ENCODE measurements at places on chromosomes 7 and 10.

DNA sequence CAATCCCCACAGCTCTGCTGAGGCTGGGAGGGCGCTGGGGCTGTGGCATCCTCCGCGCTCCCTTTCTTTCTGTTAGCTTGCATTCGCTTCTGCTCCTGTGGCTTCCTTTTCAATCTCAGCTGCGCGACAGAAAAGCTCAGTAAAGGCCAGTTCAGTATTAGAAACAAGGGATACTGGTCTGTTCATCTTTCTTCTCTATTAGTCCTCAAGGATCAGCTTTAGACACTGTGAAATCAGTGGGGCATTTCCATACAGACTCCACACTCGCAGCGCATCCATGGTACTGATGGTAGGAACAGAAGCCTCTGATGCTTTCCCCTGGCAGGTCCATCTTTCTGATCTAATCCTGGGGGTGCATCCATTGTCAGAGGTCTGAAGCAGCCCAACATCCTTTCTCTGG lies 163.7 kb downstream of the LYZL1 start:
- DNase-seq = no peak

DNA sequence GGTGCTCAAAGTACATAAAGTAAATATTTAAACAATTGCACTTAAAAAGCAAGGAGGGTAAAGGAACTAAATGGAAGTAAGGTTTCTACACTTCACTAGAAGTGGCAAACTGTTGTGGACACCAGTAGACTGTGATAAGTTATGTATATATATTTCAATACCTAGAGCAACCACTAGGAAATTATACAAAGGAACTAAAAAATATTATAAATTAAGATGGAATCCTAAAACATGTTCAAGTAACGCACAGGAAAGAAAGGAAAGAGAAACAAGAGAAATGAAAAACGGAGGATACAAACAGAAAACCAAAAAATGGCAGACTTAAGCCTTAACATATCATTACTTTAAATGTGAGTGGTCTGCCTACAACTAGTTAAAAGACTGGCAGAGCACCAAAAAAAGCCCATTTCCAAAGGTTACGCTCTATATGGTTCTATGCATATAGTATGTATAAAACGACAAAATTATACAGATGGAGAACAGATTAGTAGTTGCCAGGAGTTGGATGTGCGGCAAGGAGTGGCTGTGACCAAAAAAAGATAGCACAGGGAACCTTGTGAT lies 19.0 kb downstream of the VPS41 start:
- DNase-seq = no peak

DNA sequence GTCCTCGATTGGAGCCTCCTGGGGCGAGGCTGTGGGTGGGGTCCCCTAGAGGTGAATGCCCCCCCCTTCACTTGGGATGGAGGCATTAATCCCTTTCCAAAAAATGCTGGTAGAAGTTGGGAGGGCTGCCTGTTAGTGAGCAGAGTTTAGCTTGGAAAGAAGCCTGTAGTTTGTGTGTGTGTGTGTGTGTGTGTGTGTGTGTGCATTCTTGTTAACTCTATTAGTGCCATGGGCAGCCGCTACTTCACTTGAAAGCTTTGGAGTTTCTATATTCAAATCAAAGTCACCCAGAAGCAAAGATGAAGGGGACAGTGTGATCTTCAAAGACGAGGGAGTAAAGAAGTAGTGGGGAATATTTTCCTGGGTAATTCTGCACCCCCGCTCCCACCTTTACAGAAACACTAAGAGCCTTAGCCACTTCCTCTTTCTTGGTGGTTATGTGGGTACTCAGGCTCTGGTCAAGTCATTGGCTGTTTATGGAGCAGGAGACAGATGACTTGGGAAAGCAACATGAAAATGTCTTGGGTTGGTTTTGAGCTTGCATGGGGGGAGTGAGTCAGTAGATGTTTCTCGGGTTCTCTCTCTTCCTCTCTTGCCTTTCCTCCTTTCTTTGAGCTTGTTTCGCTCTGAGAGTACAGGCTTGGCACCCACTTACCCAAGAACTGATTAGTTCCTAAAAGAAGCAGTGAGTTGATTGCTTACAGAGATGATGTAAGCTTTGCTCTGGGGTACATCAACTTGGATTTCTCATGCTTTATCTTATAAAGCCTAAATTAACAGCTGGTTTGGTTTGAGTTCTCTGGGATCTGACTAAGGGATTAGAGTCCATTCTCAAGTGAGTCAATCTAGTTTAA lies 35.9 kb downstream of the TCF7L2 start:
- DNase-seq = no peak

- no peak for DNase-seq
Measured at GRCh38 chr7:95396136-95397032, at the start of gene PON3. PON3 (minus strand) TSS chr7:95396375; CDS start chr7:95396350, 25 bp downstream.

GRCh38 chr7:115009139-115009538 lies 87.2 kb downstream of the MDFIC start:
- no peak for DNase-seq

GRCh38 chr7:87413029-87413428 lies 62.5 kb downstream of the ABCB4 start:
- DNase-seq = no peak

- no peak for DNase-seq
Measured at GRCh38 chr7:100570954-100571828, 2.5 kb downstream of the SAP25 start.

DNA sequence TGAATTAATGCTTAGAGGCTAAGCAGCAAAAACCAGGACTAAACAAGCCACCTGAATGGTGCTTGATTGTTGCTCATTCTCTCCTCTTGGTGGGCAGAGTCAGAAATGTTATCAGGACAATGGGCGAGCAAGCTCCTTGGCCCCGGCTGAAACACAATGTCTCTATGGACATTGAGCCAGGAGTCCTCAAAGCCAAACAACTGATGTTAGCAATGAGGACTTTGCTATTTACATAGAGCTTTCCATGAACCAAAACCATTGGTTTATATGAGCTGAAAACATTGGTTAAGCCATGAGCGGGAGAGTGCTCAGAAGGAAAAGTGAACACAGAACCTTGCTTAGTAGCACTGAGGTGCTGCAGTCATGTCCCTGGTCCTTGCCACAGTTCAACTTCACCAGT lies 21.5 kb upstream of the NPVF start:
- DNase-seq = no peak

DNA sequence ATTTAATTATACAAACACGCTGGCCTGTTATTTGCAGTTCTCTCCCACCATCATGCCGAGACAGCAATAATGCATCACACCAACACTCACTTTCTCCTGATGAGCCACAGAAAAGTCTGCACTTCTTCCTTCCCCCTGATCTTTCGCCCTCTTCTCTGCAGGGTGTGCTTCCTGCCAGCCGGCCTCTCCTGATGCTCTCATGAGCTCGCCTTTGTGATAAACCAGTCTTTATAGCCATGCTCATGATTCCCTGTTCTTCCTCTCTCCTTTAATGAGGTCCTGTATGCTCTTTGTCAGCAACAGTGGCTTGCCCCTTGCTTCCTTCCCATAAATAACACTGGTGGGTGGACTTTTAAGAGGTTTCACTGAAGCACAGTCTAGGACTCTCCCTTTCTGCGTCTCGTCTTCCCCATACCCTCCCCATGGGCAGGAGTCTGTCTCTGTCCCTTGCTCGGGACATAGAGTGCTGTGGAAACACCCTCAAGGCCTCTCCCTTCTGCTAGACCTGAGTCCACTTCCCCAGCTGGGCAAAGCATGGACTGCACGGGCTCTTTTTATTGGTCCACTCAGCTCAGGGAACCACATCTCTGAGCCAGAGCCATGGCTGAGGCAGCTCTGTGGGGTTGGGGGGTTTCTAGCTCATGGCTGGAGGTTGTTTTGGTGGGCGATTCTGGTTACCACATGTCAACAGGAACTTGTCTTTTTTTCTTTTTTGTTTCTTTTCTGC lies 133.9 kb downstream of the C10orf105 start:
- no peak for DNase-seq

- DNase-seq = no peak
Measured at GRCh38 chr10:23364378-23364777, 19.8 kb upstream of the C10orf67 start.

GRCh38 chr7:30743371-30744074 lies 8.4 kb upstream of the INMT start:
- no peak for DNase-seq
